Peyer's patch (tissue), 4 donors: ENCODE measurements at places on chromosomes 3 and 15. TPM values are rescaled to one million over a fixed set of nuclear protein-coding genes. Genes with fewer than 3 reads are reported as not detected.

DNA sequence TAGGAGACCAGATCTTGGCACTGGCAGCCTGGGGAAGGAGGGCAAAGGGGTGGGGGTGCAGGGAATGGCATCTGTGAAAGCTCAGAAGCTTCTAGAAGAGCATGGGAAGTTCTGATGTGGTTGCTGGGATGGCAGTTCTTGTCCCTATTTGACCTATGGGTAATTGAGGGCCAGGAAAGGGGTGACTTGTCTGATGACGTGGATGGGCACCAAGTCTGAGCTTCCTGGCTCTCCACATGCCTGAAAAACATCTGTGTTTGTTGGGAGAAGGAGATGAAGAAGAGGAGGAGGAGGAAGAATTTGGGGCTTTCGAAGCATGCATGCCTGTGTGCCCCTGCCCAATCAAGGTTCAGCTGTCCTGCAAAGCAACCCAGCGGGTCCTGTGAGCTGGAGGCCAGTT lies 158.8 kb downstream of the SMAD6 start:
- H3K36me3 ChIP-seq = no peaks in the 10 kb centered on the region
- H3K27ac ChIP-seq = no peak overlapping the region
- H3K27me3 ChIP-seq = no peaks in the 10 kb centered on the region
- no peaks in the 10 kb centered on the region for H3K4me1 ChIP-seq
- DNase-seq = no peak
- no peak overlapping the region for H3K4me3 ChIP-seq

DNA sequence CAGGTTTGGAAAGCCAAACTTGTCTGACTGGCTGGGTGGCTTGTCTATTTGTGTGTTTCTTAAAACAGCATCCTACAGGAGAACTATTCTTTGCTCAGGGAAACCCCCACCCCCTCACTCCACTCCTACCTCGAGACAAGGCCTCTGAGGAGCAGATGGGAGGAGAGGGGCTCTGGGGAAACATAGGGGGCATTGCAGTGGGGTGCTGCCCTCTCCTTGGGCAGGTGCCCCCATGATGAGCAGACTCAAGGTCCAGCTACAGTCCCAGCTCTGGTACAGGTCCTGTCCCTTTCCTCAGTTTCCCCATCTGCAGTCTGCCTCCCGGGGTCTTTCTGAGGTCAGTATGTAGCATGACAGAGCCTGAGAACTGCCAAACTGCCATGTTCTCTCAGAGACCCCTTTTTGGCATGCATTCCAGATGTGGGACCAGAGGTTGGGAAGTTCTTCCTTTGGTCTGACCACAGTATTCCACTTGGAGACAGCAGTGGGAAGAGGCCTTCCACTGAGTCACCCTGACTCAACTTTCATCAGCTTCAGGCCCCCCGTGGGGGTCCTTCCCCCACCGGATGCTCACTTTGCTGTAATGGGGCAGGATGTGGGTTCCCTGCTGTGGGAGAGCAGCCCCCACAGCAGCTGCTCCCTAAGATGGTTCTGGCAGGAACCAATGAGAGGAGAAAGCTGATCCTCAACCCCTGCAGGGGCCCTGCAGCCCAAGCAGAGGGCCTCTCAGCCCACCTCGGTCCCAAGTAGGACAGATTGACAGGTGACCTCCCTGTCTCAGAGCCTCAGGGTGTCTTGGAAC lies 32.3 kb upstream of the CYP11A1 start:
- no peaks in the 10 kb centered on the region for H3K27me3 ChIP-seq
- peak overlapping the region; percentile 71 for H3K27ac ChIP-seq
- DNase-seq = peak; percentile 75
- no peaks in the 10 kb centered on the region for H3K4me1 ChIP-seq
- no peaks in the 10 kb centered on the region for H3K36me3 ChIP-seq

- no peaks in the 10 kb centered on the region for H3K4me1 ChIP-seq
- DNase-seq = no peak
- no peak overlapping the region for H3K4me3 ChIP-seq
- no peaks in the 10 kb centered on the region for H3K27me3 ChIP-seq
- H3K27ac ChIP-seq = no peak overlapping the region
- H3K36me3 ChIP-seq = no peaks in the 10 kb centered on the region
These were observed 21.0 kb upstream of the MTMR10 start for GRCh38 chr15:31012455-31012854.

- DNase-seq = no peak
- no peak overlapping the region for H3K4me3 ChIP-seq
- no peaks in the 10 kb centered on the region for H3K4me1 ChIP-seq
- H3K36me3 ChIP-seq = no peaks in the 10 kb centered on the region
These were observed 19.1 kb downstream of the IREB2 start for GRCh38 chr15:78457101-78457500.

UBE2Q2 gene
- 9.5 TPM for total RNA-seq
